ENCODE measurements at places on chromosomes 2 and 18.

DNA sequence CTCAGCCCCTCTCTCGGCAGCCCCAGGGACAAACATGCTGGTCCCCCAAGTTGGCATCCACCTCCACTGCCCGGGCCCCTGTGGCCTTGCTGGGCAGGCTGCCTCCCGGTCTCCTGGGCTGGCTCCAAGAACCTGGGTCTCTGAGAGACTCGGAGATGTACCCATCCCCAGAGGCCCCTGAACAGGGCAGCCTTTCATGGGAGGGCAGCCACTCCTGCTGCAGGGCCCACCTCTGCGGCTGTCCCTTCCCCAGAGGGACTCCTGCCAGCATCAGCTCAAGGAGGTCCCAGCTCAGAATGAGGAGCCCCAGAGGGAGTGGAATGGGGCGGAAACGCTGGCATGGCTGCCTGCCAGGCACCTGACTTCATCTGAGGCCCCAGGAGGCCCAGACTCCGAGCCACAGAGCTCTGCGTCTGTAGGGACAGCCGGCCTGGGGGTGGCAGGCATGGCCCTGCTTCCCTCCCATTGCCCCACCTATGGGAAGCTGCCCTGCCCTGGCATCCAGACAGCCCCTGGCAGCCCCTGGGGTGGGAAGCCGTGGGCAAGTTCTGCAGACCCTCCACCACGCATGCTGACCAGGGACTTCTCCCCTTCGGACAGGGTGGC lies 857 bp upstream of the CROCC2 start:
- no peak for DNase-seq

- DNase-seq, result no peak
Observed at GRCh38 chr2:164655750-164656149, 34.5 kb upstream of the GRB14 start.

- no peak for DNase-seq
Observed at GRCh38 chr18:3100498-3101132, 87.7 kb upstream of the LPIN2 start.

- no peak for DNase-seq
Observed at GRCh38 chr2:68879296-68879695, 8.1 kb upstream of the BMP10 start.

- no peak for DNase-seq
Observed at GRCh38 chr2:13414897-13415296, 698.2 kb downstream of the TRIB2 start.

GRCh38 chr2:188647430-188648070 lies 326.6 kb upstream of the COL3A1 start:
- no peak for DNase-seq

GRCh38 chr2:171655586-171655985 lies 31.7 kb upstream of the DYNC1I2 start:
- no peak for DNase-seq

GRCh38 chr2:67240507-67240906 lies 156.6 kb upstream of the ETAA1 start:
- no peak for DNase-seq

GRCh38 chr2:161992531-161992930 lies 81.5 kb downstream of the DPP4 start:
- peak; percentile 27 for DNase-seq

DNA sequence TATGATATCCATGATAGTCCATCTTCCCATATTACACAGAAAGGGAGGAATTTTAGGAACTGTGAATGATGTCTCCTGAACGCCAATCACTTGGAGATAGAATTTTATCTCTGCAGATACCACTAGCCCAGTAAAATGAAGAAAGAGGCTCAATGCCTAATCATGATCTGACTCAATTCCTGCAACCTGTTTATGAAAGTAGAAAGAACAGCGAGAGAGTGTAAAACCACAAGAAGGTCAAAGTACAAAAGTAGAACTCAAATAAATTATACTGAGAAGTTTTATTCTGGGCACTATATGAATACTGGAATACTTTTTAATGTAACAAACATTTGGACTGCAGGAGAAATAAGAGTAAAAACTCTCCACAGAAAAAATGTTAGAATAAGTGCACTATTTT lies 892.1 kb upstream of the DDX18 start:
- no peak for DNase-seq

DNA sequence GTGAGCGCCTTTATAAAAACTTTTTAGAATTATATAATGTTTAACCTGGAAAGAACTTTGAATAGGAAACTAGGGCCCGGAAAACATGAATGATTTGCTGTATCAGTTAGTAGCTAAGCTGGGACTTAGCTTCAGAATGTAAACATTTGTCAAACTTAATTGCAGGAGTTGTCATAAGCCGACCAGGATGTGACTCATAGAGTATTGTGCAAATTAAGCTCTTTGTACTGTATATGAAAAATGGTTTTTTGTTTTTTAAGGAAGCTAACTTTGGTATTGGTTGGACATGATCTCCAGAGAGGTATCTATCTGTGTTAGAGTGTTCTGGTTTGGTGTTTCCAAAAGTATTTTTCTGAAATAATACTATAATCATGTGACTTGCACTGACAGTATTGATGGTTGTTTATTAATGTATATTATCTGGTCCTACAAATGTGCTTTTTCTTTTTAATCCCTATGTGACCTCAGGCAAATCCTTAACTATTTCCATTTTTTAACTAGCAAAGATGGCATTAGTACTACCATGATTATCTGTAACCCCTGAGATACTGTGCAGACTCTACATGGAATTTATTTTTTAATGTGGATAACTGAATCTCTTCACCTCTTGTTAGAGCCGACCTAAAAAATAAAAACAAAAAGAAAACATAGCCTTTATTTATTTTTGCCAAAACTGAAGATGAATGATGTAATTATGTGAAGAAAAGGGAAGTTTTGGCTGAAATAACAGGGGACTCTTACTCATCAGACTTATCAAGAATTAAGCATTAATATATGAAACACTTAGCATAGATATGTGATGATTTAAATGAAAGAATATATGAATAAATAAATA lies 11.7 kb downstream of the YIPF4 start:
- no peak for DNase-seq

- no peak for DNase-seq
Observed at GRCh38 chr2:40914666-40915065, 462.8 kb upstream of the SLC8A1 start.

DNA sequence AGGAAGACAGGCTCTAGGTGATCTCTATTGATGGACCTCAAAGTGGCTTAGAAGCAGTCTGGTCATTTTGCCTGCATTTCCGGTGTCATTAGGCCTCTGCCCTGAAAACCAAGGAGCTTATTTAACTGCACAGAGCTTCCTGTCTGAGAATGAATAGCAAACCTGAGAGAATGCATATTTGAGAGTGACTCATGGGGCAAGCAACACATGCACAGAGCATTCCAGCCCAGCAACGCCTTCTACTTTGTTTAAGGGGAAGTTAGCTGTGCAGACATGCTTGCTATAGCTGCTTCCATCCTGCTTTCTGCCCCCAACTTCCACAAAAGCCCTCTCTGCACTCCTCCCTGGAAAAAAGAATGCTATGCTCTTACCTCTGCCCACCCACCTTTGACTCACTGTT lies 232.8 kb downstream of the GRB14 start:
- no peak for DNase-seq

DNA sequence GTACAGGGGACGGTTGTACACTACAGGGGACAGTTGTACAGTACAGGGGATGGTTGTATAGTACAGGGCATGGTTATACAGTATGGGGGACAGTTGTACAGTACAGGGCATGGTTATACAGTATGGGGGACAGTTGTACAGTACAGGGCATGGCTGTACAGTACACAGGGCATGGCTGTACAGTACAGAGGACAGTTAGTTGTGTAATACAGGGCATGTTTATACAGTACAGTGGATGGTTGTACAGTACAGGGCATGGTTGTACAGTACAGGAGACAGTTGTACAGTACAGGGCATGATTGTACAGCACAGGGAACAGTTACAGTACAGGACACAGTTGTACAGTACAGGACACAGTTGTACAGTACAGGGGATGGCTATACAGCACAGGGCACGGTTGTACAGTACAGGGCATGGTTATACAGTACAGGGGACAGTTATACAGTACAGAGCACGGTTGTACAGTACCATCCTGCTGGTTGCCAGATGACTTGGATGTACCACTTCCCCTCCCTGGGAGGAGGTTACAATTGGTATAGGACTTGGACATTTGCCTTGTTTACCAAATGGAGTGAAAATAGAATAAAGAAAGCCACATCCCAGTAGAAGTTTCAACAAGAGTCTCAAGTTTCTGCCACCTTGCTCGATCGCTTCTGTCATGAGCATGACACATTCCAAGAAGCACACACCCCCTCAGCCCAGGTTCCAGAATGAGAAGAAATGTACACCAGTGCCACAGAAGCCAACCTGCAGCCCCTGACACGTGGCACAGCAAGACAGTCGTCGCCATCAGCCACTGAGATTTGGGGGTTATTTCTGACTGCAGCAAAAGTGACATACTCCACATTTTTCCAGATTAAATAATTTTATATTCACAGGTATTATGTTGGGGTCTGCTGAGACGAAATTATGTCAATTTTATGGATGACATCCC lies 16.0 kb downstream of the CYRIA start:
- no peak for DNase-seq

- no peak for DNase-seq
Observed at GRCh38 chr2:150459281-150459680, 28.2 kb downstream of the RND3 start.

- no peak for DNase-seq
Observed at GRCh38 chr18:11736656-11737055, 47.6 kb downstream of the GNAL start.

- no peak for DNase-seq
Observed at GRCh38 chr2:171524018-171524401, 1.7 kb downstream of the CYBRD1 start.

GRCh38 chr2:238985931-238986446 lies 138.1 kb downstream of the TWIST2 start:
- DNase-seq, result no peak

GRCh38 chr2:208698114-208698513 lies 291.5 kb downstream of the PTH2R start:
- no peak for DNase-seq

DNA sequence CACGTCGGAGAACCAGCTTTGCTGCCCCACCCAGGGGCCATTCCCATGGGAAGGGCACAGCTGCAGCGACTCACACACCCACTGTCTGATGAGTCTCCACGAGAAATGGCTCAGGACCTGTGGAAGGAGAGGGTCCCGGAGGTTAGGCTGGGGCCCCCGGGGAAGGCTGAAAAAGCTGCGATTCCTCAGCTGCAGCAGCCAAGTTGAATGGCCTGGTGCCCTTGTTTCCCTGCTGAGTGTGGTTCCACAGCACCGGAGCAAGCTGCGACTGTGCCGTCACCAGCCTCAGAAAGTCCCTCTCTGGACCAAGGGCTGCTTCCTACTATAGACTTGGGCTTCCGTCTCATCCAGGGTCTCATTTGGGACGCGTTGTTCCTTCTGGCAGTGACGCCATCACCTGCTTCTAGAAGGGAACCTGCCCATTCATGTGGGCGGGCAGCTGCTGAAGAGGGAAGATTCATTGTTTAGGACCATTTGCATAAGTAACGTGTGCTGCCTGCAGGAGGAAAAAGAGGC lies 180.2 kb downstream of the INHBB start:
- no peak for DNase-seq

GRCh38 chr2:221851531-221852045 lies 279.5 kb upstream of the EPHA4 start:
- DNase-seq, result no peak

DNA sequence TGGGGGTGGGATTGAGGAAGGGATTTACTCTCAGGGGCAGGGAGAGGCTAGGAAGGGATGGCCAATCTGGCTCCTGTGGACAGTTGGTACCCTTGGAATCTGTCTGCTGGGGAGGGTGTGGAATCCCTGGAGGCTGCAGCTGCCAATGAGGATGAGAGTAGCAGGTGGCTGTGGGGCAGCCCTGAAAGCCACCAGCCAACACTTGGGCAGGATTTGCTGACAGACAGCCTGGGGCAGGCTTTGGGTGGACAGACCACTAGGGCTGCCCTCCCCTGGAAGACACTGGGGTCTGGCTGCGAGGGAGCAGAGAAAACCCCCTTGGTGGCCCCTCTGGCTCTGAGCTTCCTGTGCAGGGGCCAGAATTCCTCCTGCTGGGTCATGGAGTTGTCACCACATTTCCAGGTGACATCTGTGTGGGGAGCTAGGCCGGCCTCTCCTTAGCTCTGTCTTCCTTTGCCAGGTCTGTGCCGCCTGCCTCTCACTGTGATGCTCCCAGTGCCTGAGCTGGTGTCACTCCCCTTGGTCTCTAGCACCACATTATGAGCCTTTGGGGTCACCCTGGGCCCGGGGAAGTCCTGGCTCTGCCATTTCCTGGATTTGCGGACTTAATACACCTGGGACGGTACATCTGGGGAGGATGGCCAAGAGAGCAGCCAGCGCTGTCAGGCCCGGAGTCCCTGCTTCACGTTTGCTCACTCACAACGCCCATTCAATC lies 13.4 kb upstream of the ARHGEF4 start:
- no peak for DNase-seq

DNA sequence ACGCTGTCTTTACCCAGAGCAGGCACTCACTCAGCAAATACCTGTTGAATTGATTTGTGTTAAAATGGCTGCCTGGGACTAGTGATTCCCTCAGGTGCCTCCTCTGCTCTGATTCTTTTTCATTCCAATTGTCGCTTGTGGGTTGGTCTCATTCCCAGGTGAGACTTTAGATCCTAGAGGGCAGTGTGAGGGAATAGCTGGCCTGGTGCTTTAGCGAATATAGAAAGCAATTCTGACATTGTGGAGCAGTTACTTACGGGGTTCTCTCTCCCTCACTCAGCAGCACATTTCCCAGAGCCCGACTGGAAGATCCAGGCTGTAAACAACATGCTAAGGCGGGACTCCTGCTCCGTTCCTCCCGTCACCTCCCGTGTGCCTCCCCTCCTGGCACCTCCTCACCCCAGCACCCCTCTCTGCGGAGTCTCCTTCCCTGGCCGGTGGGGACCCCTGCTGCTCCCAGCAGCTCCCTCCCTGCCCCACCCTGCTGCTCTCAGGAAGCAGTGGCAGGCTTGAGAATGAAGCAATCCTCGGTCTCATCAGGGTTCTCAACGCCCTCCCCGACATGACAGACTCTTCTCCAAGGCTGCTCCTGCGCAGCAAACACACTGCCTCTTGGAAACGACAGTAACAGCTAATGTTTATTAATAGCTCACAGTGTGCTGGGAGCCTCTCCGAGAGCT lies 26.9 kb downstream of the CELF4 start:
- DNase-seq, result no peak

DNA sequence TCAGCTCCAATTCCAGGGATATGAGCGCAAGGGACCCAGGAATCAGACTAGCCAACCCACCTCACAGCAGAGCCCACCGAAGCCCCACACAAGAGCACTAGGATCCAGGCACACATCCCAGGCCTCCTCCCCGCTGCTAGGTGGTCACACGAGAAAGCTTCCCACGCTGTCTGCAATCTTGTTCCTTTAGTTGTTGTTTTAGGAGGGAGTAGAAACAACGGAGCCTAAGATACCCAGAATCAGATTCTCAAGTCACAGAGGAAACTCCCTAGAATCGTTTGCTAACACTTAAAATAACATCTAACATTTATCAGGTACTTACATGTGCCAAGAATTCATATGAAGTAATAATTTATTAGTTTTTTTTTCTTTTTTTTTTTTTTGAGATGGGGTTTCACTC lies 9.7 kb upstream of the ATL2 start:
- DNase-seq, result no peak

DNA sequence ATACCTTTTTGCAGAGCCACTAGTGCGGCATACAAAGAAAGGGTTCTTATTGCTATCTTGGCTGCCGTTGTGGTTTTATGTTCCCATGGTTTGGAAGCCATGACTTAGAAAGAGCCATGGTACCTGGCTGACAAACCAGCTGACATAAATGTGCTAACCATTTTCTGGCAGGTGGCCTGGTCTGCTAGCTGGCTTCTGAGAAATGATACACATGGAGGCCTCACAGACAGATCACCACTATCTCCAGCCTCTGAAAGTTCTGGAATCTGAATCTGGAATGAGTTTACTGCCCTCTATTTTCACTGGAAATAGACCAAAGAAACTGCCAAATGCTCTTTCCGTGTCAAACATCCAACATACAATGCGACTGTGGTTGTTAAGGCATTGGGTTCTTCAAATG lies 123.7 kb downstream of the QPCT start:
- DNase-seq, result no peak
